ENCODE measurements at places on chromosomes 3 and 15. TPM values are rescaled to one million over a fixed set of nuclear protein-coding genes. Genes with fewer than 3 reads are reported as not detected.

GRCh38 chr15:77517579-77517978 lies 96.9 kb downstream of the HMG20A start:
- DNase-seq = no peak

DNA sequence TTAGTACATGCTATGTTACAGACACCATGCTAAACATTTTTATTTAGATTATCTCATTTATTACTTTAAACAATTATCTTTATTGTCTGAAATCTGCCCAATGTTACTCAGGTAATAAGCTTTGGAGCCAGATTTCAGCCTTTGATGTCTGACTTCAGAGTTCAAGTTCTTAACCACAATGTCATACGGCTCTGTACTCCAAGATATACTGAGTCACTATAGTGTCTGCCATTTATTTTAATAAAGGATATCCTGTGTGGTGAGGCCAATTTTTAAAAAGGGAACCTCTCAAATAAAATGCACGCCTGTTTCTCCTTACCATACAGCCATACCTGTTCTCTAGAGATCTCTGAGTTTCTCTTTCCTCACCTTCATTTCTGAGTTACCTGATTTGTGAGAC lies 193.1 kb downstream of the EPHA3 start:
- DNase-seq = no peak

GRCh38 chr3:69052472-69052898 lies 352 bp upstream of the TMF1 start:
- DNase-seq = no peak

The THPO gene
- total RNA-seq = 0.60 TPM

DNA sequence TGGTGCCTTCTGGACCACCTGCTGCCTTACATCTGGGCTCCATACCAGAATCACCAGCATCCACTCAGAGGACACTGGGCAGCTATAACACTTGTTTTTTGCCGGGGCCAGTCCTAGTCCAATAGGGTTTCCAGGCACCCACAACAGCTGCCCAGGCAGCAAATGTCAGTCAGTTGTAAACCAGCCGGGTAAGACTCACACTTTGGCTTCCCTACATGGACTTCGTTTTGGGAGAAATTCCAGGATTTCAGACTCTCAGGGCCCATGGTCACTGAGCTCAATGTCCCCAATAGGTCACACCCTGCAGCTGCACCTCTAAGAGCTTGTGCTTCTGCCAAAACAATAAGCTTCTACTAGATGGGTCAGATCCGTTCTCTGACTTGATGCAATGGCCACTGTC lies 83.8 kb downstream of the FAM174B start:
- DNase-seq = no peak

The ALDH1A3 gene
- total RNA-seq = 55.5 TPM

The TJP1 gene
- 37.9 TPM for total RNA-seq

GRCh38 chr3:134681522-134681900 lies 30.7 kb upstream of the KY start:
- no peak for DNase-seq

DNA sequence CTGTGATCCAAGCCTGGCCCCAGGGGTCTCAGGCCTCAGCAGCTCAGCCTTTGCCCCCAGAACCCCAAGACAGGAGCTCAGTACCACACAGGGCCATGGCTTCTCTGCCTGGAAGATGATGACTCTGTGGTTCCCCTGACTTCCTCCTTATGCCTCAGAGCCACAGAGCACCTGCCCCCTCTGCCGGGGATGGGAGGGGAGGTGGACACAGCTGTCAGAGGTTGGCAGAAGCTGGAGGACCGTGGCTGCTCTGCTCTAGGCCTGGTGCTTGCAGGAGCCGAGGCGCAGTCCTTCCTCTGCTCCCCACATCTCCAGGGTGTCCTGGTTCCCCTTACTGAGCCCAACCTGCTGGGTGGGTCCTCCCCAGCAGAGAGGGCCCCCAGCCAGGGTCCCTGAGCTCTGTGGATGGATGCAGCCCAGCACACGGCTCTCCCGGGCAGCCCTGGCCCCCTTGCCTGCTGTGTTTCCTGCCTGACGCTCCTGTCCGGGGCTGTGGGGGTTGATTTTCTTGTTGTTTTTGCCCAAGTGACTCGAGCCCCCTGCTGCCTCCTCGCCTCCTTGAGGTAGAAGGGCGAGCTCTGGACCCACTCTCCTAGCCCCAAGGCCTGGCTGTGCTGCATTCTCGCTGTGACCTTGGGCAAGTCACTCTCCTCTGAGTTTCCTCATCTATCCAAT lies 36.6 kb downstream of the PSTPIP1 start:
- DNase-seq = no peak

The COL8A1 gene
- total RNA-seq = 59.2 TPM

DNA sequence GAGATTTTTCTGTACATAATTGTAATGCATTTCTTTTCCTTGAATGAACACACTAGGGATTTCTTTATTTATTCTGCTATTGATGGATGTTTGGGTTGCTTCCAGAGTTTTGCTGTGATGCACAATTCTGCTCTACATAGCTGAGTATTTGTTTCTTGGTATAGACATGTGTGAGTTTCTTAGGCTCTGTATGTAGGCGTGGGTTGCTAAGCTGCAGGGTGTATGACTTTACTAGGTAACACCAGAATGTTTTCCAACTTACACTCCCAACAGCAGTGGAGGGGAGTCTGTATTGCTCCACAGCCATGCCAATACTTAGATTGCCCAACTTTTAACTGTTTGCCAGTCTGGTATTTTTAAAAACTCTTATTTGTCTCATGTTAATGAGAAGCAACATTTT lies 155.5 kb upstream of the TNIK start:
- DNase-seq = no peak

GRCh38 chr15:30650012-30650929 lies 24.3 kb downstream of the ARHGAP11B start:
- no peak for DNase-seq

GRCh38 chr15:38085114-38085513 lies 150.7 kb downstream of the TMCO5A start:
- no peak for DNase-seq

The CCDC9B gene
- 22.5 TPM for total RNA-seq

DNA sequence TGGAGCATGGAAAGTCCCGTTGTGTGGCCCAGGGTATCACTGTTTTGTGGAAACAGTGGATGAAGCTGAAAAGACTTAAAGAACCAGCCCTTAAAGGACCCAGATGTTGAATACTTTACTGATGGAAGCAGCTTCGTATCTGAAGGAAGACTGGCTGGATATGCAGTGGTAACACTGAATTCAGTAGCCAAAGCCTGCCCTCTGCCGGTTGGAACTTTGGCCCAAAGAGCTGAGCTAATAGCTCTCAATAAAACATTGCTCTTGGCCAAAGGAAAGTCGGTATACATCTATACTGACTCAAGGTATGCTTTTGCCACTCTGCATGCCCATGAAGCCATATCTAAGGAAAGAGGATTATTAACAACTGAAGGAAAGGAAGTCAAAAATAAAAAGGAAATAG lies 885.4 kb downstream of the PDCD6IP start:
- DNase-seq = peak; percentile 31

The SLC28A2 gene
- not detected for total RNA-seq

DNA sequence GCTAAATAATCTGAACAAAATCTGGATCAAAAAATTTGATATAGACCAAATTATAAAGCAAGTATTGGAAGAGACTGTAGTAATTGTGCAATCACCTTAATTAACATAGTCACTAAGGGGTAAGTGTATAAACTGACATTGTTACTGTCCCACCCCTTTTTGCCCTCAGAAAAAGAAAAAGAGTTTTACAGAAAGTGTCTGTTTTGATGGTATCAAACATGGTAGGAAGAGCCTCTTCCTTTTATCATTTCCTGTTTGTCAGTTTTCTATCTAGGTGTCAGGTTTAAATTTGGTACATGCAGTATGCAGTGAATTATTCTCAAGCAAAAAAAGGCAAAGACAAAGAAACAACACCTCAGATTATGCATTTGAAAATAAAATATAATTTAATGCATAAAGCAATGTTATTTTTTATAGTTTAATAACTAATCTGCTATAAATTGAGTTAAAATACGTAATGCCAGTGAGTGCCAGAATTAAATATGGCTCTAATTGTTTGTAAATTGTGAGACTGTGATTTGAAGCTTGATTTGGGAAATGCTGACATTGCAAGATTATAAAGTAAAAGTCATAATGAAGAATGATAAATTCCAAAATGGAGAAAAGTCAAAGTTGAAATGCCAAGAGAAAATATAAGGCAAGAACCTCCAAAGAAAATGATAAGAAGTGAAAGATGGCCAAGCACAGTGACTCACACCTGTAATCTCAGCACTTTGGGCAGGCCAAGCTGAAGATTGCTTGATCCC lies 30.3 kb upstream of the CMC1 start:
- DNase-seq = no peak

- DNase-seq = peak; percentile 34
These were observed 4.7 kb upstream of the TBC1D2B start for GRCh38 chr15:78082106-78082742.

DNA sequence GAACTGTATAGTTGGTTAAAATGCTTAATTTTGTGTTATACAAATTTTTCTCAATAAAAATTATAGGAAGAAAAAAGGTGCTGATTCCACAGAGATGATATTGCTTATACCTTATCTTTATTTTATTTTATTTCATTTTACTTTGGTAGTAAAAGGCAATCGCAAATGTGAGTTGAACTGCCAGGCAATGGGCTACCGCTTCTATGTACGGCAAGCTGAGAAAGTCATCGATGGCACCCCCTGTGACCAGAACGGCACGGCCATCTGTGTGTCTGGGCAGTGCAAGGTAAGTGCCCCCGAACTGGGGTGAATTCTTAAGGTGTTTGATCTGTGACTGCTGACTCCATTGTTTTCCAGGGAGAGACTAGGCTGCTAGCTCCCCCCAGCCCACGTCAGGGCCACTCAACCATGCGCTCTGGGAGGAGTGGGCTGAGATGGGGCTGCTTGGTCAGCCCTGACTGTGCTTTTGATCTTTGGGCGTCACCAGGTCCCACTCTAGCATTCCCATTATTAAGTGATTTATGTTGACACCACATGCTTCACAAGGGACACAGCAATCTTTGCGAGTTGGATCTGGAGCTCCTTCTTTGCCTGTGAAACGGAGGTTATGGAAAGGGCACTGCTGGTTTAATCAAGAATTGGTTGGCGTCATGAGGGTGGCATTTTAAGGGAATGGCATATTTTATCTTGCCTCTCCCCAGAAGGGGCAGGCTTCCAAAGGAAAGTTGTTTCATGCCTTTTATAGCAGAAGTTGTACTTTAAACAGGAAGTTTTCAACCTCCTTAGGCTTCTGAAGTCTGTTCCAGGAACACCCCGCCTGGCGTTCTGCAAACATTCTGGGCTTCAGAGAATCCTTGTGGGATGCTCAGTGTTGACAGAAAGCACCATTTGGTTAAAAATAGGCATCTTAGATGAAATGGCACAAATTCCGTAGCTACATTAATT lies 296.5 kb downstream of the THSD4 start:
- no peak for DNase-seq

The ACKR2 gene
- total RNA-seq = 5.8 TPM

The MUC13 gene
- not detected for total RNA-seq

The C3orf22 gene
- total RNA-seq = not detected
